ENCODE measurements at places on chromosomes 1 and 21. TPM values are rescaled to one million over a fixed set of nuclear protein-coding genes. Genes with fewer than 3 reads are reported as not detected.

DNA sequence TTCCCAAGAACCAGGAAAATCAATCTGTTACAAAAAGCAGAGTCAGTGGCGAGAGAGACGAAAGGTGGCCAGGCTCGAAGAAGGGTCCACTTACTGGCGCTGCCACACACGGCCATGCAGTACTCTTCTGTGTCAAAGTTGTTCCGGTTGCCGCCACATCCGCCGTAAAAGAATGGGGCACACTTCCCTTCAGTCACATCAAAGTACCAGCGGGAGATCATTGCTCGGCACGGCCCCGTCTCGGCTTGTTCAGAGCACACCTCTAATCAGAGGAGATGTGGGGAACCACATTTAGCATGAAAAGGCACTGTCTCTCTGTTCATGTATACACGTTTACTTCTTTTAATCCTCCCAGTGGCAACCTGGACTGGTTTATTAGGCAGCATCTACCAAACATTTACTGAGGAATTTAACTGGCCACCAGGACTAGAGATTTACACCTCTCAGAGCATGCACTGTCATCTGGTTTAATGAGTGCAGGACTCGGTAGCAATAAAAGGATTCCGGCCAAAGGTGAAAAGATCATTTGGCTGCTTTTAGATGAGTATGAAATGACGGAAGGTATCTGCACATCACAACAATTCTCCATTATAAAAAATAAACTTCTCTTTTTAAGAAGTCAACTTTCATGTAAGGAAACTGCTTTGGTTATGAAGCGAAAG lies 170.5 kb downstream of the APP start:
- DNase-seq = no peak

- no peak for DNase-seq
Observed at GRCh38 chr1:157005965-157006364, 39.6 kb downstream of the ARHGEF11 start.

DNA sequence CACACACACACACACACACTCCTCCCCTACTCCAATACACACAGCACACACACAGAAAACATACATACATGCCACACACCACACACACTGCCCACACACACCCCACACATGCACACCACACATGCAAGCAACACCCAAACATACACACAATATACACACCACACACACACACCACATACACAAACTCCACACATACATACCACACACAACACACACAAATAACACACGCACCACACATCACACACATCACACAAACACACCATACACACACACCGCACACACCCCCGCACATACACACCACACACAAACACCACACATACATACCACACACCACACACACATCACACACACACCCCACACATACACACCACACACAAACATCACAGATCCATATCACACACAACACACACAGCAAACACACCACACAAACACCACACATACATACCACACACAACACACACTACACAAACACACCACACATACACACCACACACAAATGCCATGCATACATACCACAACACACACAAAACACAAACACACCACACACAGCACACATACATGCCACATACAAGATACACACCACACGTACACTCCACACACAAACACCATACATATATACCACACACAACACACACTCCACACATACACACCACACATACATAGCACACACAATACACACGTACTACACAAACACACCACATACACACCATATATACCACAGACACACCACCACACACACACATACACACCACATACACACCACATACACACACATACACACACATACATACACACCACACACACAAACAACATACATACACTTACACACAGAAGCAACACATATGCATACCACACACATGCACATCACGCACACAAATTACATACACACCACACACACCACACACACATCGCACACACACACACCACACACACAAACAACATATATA lies 932 bp upstream of the RAB7B start:
- no peak for DNase-seq

LORICRIN gene
- total RNA-seq = not detected

EIF4G3 gene
- total RNA-seq = 25.6 TPM

DNA sequence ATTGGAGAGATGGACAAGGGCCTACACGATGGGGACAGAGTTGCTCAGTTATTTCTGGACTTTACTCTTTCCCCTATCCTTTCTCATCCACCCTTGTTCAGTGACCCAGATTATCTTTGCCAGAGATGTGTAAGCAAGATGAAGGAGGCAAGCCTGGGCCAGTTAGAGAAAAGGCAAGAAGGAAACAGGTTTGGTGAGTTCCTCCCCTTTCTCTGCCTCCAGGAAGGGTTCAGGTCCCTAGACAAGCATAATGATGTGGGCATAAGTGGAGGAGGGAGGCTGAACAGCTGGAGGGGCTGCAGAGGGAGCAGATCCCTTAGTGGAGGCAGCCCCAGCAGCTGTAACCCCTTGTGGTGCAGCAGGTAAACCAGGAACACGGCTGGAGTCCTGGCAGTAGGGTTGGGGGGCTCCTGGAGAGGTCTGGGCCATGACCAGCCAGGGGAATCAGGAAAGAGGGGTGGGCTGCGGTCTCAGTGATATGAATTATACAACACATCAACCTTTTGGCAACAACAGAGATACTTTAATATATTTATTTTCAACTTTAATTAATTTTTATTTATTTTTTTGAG lies 9.2 kb upstream of the CDC42 start:
- no peak for DNase-seq

- no peak for DNase-seq
Observed at GRCh38 chr1:153793973-153794615, 18.9 kb downstream of the SLC27A3 start.

ADCY10 gene
- total RNA-seq = not detected

DNA sequence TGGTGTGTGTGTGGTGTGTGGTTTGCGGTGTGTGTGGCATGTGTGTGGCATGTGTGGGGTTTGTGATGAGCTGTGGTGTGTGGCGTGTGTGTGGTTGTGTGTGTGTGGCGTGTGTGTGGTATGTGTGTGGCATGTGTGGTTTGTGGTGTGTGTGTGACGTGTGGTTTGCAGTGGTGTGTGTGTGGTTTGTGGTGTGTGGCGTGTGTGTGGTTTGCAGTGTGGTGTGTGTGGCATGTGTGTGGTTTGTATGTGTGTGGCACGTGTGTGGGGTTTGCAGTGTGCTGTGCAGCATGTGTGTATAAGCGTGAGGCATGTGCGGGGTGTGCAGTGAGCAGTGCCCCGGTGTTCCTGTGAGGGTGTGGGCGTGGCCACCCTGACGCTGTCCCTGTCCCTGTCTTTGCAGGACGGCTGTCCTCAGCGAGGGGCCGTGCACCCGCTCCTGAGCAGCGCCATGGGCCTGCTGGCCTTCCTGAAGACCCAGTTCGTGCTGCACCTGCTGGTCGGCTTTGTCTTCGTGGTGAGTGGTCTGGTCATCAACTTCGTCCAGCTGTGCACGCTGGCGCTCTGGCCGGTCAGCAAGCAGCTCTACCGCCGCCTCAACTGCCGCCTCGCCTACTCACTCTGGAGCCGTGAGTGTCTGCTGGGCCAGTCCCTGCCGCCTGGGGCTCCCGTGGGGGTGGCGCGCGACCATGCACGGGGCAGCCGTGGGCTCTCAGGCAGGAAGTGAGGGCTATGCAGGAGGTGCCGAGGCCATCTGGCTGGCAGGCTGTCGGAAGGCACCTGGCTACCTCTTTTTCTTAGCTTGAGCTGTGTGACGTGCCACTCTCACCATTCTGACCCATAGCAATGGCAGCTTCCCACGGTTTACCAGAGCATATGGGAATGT lies 52.6 kb upstream of the TRAPPC10 start:
- DNase-seq = peak; percentile 35

C1orf87 gene
- total RNA-seq = not detected

- DNase-seq = peak; percentile 67
Observed at GRCh38 chr1:3427711-3428704, 26.5 kb upstream of the ARHGEF16 start.

SELL gene
- 1.1 TPM for total RNA-seq

- no peak for DNase-seq
Observed at GRCh38 chr1:50415235-50416149, 7.8 kb downstream of the DMRTA2 start.

Data from Right ventricle myocardium inferior (tissue), 1 donor.